ENCODE measurements at places on chromosomes 7 and 10.

GRCh38 chr10:74114041-74114448 lies 36.6 kb downstream of the AP3M1 start:
- no peak for DNase-seq

DNA sequence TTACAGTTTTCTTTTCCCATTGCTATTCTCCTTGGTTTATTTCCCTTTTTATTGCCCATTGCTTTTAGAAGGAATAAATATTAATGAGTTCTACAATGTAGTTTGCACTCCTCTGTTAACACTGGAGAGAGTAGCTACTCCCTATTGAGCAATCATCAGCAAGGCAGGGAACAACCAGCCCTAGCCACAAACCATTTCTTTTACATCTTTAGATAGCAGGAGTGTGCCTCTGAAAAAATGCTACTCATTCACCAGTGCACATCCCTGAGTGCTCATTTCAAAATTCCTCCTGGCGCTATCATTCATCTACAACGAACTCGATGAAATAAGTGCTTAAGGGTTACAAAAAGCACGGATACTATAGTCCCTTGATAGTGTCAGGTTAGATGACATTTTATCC lies 252.9 kb downstream of the THSD7A start:
- no peak for DNase-seq

GRCh38 chr7:130409712-130410072 lies 29.4 kb downstream of the CPA1 start:
- DNase-seq = no peak

DNA sequence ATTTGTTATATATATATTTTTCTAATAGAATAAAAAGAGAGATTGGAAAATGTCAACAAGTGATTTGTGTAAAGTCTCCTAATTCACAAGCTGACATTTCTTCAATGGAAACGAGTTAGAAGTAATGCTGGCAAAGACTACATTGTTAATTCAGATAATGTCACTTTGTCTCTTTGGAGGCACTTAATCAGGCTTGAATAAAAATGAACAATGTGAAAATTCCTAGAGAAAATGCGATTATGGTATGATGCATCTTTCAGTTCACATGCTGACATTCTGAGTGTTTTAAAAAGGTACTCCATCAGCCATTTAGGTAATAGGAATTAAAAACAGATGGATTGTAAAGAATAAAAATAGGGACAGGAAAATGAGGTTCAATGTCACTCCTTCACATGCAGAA lies 100.1 kb downstream of the SLC13A1 start:
- DNase-seq = no peak

- no peak for DNase-seq
These were observed 275.9 kb downstream of the PRPF18 start for GRCh38 chr10:13862546-13863233.

GRCh38 chr10:31820778-31821369 lies 107.8 kb downstream of the ARHGAP12 start:
- DNase-seq = no peak

- DNase-seq = no peak
These were observed 8.1 kb downstream of the PDE1C start for GRCh38 chr7:32062150-32062549.
